ENCODE measurements at places on chromosomes 3 and 15. TPM values are rescaled to one million over a fixed set of nuclear protein-coding genes. Genes with fewer than 3 reads are reported as not detected.

DNA sequence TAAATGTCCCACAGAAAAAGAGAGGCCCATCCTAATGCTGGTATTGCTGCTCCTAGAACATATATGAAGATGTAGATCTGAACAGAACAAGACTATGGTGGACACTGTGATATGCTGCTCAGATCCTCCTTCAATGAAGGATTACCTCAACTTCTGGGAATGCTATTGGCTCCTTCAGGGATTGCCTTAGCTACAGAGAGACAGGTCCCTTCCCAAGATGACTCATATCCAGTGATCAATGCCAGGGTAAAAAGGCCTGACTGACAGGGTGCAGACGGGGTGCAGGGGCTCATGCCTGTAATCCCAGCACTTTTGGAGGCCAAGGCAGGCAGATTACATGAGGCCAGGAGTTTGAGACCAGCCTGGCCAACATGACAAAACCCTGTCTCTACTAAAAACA, 20.5 kb upstream of the STAG1 start:
- no peak for DNase-seq

- DNase-seq: no peak
Measured at GRCh38 chr15:70920981-70921696, 28.5 kb downstream of the LRRC49 start.

GRCh38 chr15:98904544-98904943, 103.0 kb downstream of the PGPEP1L start:
- DNase-seq: no peak

GRCh38 chr15:63146684-63147083, 10.6 kb downstream of the RPS27L start:
- no peak for DNase-seq

Gene MUC4
- polyA plus RNA-seq: 2.0 TPM

Gene ZNF80
- polyA plus RNA-seq: not detected

Gene EPHA6
- polyA plus RNA-seq: 0.62 TPM

DNA sequence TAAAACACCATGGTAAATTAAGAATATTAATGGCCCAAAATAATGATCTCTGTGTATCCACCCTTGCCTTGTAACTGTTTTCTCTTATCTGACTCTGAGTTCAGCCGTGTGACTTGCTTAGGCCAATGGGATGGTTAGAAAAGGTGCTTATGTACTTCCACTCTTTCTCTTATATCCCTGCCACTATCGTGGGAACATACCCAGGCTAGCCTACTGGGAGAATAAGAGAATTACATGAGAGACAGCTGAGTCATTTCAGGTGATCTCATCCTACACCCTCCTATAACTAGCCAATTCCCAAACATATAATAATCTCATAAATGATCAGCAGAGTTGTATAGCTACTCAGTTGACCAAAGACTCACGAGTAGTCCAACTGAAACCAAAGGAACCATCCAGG, 98.3 kb upstream of the ABI3BP start:
- no peak for DNase-seq

Gene MCTP2
- polyA plus RNA-seq: 14.0 TPM

Gene RASSF1
- 21.5 TPM for polyA plus RNA-seq

Gene CYP19A1
- not detected for polyA plus RNA-seq

DNA sequence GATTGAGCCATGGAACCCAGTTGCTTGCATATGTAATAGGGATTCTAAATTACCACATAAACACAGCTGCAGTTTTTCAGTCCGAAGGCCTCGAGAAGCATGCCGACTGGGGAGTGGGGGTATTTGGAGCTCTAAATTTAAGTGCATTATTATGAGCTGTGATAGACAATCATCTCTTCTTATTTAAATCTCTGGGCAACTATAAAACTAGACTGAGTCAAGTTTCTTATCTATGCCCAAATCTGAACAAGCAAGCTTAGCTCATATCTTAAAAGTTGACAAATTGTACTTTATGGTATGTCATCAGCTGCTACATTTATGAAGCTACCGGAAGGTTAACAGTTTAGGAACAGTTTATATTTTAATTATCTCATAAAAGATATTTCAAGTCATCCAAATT, 19.5 kb upstream of the THRB start:
- DNase-seq: no peak

- DNase-seq: no peak
Measured at GRCh38 chr15:36080759-36081158, 498.7 kb upstream of the CDIN1 start.

Gene SLC28A2
- 0.59 TPM for polyA plus RNA-seq

DNA sequence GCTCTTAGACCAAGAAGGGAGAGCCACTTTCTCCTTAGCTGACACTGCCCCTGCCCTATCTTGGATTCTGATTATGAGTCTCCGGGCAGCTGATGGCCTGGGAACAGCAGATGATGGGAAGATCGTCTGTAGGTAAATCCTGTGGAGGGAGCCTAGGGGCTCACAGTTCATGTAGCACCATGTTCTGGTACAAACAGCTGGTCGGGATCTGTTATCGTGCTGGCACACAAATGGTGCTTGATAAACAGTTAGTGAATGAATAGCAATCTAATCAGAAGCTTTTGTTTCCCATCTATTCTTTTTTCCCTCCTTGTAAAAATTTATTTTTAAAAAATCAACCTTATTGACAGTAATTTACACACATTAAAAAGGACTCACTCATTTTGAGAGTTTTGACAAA, 26.8 kb downstream of the CDCP1 start:
- DNase-seq: no peak

DNA sequence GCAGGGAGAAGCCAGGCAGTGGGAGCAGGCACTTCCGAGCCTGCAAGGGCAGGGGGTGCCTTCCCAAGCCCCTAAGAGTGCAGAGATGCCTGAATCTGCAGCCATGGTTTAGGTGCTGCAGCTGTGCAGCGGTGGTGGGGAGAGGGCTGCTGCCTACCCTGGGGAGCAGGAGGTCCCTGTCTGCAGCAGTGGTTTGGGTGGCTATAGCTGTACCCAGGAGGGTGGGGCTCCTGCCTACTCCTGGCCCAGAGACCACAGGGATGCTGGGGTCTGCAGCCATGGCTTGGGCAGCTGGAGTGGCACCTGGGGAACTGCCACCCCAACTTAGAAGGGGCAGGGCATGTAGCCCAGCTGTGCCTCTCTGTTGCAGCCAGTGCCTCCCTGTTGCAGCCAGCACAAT, 488.1 kb upstream of the THBS1 start:
- DNase-seq: no peak

Gene FOXL2
- polyA plus RNA-seq: not detected

Gene HDDC3
- polyA plus RNA-seq: 20.1 TPM

- no peak for DNase-seq
Measured at GRCh38 chr3:98954791-98955604, 53.5 kb upstream of the DCBLD2 start.

Gene PLEKHO2
- 18.1 TPM for polyA plus RNA-seq

GRCh38 chr3:169610888-169611291, 52.6 kb downstream of the MECOM start:
- DNase-seq: no peak

DNA sequence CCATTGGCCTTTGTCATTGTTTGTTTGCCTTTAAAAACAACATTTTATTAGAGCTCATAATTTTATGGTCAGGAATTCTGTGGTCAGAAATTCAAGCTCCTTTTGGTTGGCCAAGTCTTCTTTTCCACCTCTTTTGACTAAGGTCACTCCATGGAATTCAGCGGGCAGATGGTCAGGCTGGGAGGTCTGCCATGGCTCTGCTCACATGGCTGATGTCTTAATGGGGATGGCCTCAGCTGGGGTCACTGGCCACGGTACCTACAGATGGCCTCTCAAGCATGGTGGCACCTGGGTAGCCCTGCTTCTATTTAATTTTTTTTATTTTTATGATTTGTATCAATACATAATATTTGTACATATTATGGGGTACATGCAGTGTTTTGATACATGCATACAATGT, 360.8 kb upstream of the MCTP2 start:
- DNase-seq: no peak

DNA sequence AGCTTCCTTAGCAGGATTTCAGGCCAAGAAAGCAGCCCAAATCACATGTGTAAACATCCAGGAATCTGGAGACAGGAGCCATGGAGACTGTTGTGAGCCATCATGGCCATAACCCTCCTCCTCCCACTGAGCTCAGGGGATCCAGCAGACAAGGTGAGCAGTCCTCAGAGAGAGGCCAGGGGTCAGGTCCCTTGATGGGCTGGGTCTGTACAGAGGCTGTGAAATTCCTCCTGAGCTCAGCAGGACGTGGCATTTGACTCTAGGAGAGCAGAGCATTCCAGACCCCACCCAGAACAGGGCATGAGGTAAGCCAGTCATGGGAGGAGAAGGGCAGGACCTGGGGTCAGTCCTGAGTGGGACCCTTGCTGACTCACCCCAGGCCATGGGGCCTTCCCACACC, 67.0 kb upstream of the ACAN start:
- DNase-seq: no peak

GRCh38 chr3:156298014-156298413, 177.6 kb downstream of the KCNAB1 start:
- no peak for DNase-seq

DNA sequence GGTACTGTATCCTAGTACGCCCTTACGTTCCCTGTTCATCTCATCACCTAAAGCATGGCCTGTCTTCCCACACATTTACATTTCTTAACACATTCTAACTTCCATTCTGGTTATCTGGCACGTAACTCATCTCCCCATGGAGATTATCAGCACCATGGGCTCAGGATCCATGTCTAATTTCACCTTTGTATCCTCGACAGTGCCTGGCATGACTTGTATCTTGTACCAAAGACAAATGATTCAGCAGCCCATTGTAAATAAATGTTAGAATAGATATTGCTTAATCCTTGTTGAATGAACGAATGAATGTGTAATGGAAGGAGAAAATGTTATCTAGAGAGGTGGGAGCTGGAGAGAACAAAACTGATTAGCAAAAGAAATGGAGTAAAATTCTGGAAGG, 69.7 kb upstream of the TPM1 start:
- no peak for DNase-seq

DNA sequence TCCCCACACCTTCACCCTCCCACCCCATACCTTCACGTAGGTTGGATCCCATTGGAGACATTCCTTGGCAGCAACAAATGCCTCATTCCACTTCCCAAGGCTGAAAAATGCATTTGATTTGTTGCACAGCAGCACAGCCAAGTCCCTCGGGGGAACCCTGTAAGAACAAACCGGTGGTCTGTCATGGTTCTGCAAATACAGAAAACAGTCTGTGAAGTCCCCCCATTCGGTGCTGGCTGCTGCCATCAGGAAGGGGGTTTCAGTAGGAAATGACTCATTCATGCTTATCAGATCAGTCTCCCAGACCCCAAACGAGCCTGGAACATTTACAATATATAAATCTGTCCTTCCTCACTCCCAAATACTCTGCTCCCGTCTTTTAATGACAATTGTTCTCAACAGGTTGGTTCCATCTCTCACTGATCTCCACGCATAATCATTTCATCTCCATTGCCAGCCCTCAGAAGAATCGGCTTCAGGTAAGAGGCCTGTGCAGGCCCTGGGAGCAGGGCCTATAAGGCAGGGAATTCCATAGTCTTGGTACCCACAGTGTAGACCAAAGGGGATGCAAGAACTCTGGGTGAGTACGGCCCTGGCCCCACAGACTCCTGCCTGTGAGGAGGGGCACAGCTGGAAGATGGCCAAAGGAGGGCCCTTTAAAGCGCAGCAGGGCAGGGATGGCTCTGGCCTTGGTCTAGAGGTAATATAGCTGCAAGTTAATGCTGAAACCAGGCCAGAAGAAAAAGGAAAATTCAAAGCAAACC, 41.6 kb downstream of the TRANK1 start:
- no peak for DNase-seq

Gene APOD
- 11.3 TPM for polyA plus RNA-seq

DNA sequence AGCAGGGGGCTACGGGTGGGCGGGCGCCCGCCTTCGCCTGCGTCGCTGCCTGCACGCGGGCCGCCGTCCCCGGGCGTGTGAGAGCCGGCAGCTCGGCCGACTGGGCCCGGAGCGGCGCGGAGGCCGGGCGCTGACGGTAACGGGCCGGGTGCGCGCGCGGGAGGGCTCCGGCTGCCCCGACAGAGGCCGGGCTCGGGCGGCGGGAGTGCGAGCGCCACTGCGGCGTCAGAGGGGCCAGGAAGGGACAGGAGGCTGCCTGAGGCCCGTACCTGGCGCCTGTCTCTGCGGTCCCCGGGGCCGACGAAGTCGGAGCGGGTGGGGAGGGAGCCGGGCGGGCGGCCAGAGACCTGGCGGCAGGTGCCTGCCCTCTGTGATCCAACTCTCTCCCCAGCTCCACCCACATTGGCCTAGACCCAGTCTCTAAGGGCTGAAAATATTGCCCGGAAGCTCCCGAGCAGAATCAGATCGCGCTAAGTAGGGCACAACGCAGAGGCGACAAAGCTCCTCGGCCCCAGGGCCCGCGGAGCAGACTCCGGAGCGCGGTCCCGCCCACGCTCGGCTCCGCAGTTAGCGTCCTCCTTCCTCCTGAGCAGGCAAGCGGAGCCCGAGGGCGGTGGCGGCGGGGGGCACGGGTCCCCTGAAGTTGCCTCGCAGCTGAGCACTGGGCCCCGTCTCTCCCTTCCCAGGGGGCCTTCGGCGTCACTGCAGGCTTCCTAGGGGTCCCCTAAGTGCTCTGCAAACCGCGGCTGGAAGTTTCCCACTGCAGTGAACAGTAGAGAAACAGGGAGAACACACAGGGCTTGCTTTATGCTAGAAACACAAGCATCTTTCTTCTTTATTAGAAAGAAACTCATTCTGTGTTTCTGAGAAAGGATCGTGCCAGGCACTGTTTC, at the start of gene MAN2A2:
MAN2A2 (plus strand) TSS at position 463 of the 893 bp plus-strand sequence. CDS start 906 bp downstream, outside the sequence.
- DNase-seq: peak; percentile 58

DNA sequence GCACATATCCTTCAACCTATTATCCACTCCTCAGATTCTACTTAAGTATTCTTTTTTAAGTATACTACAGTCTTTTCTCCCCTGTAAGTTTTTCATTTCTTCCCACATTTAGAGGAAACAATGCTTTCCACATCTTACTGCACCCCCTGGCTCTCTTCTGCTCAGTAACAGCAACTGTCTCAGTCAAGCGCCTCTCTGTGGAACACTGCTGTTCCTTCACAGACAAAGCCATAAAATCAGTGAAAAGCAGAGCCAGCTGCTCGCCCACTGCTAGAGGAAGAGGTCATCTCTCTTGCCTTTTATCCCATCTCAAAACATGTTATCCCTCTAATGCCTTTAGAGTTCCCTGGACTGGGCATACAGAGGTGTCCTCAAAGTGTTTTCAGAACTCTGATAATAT, 24.8 kb downstream of the SERP1 start:
- no peak for DNase-seq

GRCh38 chr3:198046120-198046857, 86.3 kb downstream of the LMLN start:
- DNase-seq: no peak

GRCh38 chr15:57534281-57534680, 57.4 kb upstream of the MYZAP start:
- DNase-seq: no peak

Gene GOLGA8M
- 6.1 TPM for polyA plus RNA-seq

GRCh38 chr15:58585693-58586443, 154.1 kb downstream of the LIPC start:
- DNase-seq: peak; percentile 33

DNA sequence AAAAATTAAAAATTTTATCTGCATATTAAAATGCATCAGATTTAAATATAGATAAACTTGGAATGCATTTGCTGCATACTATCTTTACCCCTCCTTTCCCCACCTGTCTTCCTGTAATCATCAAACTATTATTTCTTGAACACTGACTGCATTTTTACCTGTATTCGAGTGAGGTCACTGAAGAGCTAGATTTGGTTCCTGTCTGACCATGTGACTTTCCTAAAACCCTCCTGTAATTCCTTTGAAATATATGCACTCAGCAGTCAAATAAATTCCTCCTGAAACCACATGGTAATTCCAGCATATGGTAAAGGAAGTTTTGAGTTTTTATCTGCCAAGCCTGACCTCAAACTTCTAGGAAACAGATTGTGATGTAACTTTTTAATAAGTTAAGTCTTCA, 445.6 kb upstream of the FRG2C start:
- no peak for DNase-seq

GRCh38 chr3:161212906-161213305, 8.2 kb upstream of the NMD3 start:
- no peak for DNase-seq
